SK-N-SH (cell line): ENCODE measurements at places on chromosomes 2 and 18. TPM values are rescaled to one million over a fixed set of nuclear protein-coding genes. Genes with fewer than 3 reads are reported as not detected.
A peak's percentile ranks its signal among the peaks of the same experiment; 100 is the strongest.

DNA sequence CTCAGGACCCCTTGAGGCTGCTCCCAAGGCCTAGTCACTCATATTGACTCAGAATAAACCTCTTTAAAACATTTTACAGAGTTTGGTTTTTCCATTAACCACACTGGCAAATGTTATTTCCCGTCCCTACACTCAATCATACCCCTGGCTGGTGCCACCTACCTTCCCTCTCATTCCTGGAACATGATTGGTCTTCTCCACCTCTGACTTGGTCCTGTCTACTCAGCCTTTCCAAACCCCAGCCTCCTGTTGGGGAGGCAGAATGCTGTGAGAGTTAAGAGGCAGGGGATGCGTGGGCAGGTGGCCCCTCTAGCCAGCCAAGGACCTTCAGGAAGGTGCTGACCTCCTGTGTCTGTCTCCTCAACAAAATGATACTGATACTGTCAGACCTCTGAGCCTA, 149.3 kb downstream of the CABLES1 start:
- DNase-seq, result no peak

GRCh38 chr2:128549646-128550260, 231.1 kb upstream of the HS6ST1 start:
- DNase-seq, result no peak

DNA sequence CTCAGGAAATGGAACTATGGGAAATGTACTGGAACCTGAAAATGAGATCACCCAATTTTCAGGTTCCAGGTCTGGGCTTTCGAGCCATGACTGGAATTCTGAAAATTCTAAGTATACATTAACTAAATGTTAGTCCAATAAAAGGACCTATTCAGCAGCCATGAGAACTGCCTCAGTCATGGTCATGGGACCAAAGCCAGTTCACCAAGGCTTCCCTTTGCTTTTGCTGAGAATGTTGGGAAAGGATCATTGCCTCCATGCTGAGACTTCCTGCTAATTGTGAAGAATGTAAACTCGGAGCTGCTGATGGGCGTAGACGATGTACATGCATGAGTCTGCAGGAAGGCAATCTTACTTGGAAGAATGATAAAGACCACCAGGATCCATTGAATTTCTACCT, 624.4 kb upstream of the SOX11 start:
- DNase-seq, result no peak

DNA sequence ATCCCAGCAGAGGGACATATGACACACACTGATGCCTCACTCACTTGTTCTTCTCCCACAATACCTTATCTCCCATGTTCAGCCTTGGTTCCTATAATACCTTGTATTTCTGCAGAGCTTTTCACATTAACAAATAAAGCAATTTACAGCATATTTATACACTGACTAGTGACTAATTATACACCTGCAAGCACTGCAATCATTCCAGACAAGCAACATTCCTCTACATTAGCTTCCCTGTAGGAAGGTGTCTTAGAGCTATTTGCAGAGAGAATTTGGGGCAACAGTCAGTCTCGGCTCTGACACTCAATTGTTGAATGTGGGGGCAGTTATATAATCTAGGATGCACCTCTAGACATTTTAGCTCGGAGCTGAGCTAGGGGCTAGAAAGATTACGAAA, 9.5 kb upstream of the INSIG2 start:
- DNase-seq, result no peak

Gene CRACDL
- not detected in 2 replicates for polyA plus RNA-seq

GRCh38 chr2:76247006-76247405, 536.3 kb upstream of the GCFC2 start:
- DNase-seq, result no peak

DNA sequence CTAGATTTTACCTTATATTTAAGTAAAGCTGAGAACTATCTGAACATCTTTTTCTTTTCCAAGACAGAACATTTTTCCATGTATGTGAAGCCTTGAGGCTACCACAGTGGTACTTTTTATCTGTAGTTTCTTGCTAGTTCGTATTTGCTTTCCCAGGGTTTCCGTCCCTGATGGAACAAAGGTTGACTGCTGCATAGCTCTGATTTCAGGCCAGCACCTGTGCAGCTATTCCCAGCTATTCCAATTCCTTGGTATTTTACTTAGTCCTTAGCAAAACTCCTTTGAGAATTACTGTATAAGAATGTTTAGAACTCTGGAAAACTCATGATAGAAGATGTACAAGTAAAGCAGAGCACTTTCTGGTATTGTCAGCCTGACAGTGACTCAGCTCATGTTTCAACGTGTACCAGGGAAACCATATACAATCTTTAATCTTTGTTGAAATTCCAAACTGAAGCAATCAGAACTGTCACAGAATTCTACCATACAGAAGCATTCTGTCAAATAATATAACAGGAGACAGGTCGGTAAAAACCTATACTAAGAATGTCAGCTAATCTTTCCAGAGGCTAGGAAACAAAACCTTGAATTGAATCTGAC, 162.2 kb downstream of the PKP4 start:
- DNase-seq, result no peak

DNA sequence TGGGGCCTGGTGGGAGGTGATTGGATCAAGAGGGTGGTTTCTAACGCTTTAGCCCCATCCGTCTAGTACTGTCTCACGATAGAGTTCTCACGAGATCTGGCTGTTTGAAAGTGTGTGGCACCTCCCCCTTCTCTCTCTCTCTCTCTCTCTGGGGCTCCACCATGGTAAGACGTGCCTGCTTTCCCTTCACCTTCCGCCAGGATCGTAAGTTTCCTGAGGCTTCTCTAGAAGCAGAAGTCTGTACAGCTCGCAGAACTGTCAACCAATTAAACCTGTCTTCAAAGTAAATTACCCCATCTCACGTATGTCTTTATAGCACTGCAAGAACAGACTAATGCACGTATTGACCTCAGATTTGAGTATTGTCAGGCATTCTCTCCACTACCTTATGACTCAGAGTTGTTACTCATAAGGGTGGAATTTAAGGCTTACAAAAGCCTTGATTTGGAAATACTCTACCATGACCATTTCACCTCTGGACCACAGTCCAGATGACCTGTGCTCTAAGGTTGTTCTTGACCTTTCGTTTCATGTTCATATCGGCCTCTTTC, 99.5 kb upstream of the AGAP1 start:
- DNase-seq, result no peak

- DNase-seq, result no peak
Measured at GRCh38 chr2:152063325-152063924, 35.4 kb downstream of the CACNB4 start.

GRCh38 chr18:67875944-67876343, 359.4 kb upstream of the DSEL start:
- no peak for DNase-seq

Gene CGREF1
- 17.1 and 18.3 TPM in 2 replicates for polyA plus RNA-seq

- no peak for DNase-seq
Measured at GRCh38 chr2:34337735-34338134, 738.6 kb upstream of the FAM98A start.

- no peak for DNase-seq
Measured at GRCh38 chr2:102131564-102131963, 11.0 kb upstream of the IL1R1 start.

Gene UGT1A1
- polyA plus RNA-seq, result not detected in 2 replicates

Gene RAB27B
- polyA plus RNA-seq, result 0.56 and 0.68 TPM in 2 replicates

Gene PPP4R3B
- polyA plus RNA-seq, result 9.3 and 11.0 TPM in 2 replicates

Gene HRH4
- polyA plus RNA-seq, result not detected in 2 replicates

Gene STARD6
- polyA plus RNA-seq, result not detected in 2 replicates

- no peak for DNase-seq
Measured at GRCh38 chr2:126932966-126933710, 34.4 kb downstream of the TEX51 start.

GRCh38 chr18:51013259-51013658, 16.8 kb upstream of the SMAD4 start:
- DNase-seq, result no peak

Gene PAX8
- polyA plus RNA-seq, result 0.08 and 0.23 TPM in 2 replicates

GRCh38 chr18:57841568-57841967, 38.5 kb upstream of the ATP8B1 start:
- no peak for DNase-seq

DNA sequence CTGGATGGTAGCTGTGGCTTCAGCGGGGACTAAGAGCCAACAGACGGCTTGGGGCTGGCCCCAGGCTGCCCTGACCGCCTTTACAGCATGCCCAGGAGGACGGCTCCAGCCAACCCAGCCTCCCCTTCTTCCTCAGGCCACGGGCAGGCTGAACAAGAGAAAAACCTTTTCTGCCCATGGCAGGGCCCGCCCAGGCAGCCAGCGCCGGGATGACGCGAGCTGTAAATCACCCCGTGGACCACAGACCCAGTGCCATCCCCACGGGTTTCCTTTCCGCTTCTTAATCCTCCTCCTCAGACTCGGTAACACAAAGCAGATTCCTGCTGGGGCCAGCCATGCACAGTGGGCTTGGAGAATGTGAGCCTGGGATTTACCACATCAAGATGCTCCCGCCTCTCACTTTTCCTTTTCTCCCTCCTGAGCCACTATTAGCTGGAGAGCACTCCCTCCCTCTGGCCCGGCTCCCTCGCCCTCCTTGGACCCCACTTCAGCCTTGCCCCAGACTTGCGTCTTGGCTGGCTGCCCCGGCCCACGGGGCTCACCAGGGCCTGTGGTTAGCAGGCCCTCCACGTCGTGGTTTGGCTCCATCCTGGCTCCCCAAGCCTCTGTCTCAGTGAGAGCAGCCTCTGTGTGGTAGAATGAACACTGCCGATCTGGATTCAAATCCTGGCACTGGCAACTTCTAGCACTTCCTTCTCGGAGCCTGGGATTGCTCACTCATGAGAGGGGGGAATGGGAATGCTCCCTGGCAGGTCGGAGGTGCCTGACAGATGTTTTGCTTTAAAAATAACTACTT, 31.4 kb downstream of the ATOH8 start:
- no peak for DNase-seq

- DNase-seq, result no peak
Measured at GRCh38 chr2:71526141-71526540, 72.8 kb downstream of the DYSF start.

Gene TLX2
- 24.5 and 25.6 TPM in 2 replicates for polyA plus RNA-seq

- DNase-seq, result no peak
Measured at GRCh38 chr2:67498931-67499330, 101.8 kb downstream of the ETAA1 start.

DNA sequence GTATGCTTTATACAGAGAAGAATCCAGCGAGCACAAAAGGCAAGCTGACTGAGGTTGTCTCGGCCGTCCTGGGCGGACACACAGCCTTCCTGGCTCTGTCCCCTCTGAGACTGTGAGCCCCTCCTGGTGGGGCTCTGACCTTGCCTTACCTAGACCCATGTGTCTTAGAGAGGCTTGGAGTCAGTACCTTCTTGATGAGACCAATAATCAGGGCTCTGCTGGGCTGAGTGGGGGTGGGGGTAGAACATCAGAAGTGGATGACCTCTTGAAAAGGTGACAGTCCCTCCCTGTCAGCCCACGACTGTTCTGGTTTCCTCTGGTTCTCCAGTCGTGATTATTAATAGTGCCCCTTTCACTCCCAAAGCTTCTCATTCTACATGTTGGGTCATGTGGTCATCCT, 31.2 kb downstream of the TWIST2 start:
- no peak for DNase-seq

DNA sequence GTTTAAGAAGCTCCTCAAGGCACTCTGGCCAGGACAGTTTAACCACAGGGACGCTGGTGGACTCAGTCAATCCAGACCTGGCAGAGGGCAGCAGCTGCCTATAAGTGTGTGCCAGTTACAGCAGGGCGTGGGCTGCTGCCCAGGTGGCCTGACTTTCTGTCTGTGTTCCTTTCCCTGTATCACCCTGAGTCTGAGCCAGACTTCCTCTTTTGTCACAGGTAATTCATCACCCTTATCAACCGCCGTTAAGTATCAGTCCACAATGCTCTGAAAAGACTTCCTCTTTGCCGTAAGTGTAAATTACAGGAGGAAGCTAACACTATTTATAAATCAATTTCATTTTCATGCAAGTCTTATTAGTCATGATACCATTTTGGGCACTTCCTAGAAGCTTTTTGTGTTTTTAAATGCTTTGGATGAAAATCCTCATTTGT, 7.0 kb downstream of the LPIN1 start:
- peak; percentile 60 for DNase-seq

Gene RAB6C
- 0.02 and 0.05 TPM in 2 replicates for polyA plus RNA-seq

DNA sequence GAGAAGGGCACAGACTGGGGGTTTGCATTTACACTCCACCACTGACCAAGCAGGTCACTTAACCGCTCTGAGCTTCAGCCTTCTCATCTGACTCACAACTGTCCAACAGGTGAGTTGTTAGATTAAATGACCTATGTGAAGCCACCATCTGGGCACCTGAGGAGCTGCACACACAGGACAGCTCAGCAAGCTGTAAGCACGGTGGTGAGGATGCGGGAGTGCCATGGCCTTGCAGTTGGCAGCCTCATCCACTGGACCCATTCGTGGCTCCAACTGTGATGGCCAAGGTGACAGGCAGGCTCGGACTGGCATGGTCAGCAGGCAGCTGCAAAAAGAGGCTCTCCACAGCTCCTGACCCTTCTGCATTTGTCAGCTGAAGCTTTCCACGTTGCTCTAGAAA, 23.3 kb upstream of the AMMECR1L start:
- no peak for DNase-seq
